Activated naive CD8-positive, alpha-beta T cell treated with anti-CD3 and anti-CD28 coated beads, Interleukin-2, amount 10 ng/mL, durations not matched to agents 7 days and 5 days (primary cell): ENCODE measurements at places on chromosomes 6 and 20. TPM values are rescaled to one million over a fixed set of nuclear protein-coding genes. Genes with fewer than 3 reads are reported as not detected.

DNA sequence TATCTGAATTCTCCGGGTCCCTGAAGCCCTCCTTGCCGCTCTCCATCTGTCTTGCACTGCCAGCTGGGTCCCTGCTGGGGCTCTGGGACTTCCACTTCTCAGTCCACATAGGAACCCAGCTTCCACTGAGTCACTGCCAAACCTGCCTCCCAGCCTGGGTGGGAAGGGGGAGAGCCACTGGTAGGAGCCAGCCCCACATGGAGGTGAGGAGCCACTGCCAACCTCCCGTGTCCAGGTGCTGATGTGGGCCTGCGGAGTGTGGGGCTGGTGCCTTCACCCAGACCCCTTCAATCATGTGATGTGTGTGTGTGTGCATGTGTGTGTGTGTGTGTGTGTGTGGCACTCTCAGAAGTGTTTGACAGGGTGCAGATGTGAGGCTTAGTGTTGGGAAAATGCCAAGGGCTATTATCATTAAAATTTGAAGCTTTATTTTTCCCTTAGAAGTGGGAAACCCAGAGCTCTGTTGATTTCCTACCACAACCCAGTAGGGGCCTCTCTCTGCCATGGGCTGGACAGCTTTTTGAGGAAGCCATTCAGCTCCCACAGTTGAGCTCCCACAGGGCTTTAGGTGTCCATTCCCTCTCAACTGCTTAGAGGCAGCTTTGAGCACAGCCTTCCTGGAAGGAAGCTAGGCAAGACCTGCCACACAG is 9.3 kb upstream of the SGK2 start:
- H3K4me3 ChIP-seq: no peak overlapping the region
- no peaks in the 10 kb centered on the region for H3K4me1 ChIP-seq
- H3K36me3 ChIP-seq: peaks cover 15% of the 10 kb centered on the region
- H3K27ac ChIP-seq: no peak overlapping the region
- no peaks in the 10 kb centered on the region for H3K27me3 ChIP-seq
- no peak for DNase-seq

- H3K4me1 ChIP-seq: peaks cover 16% of the 10 kb centered on the region
- H3K36me3 ChIP-seq: no peaks in the 10 kb centered on the region
- no peak for DNase-seq
- H3K27ac ChIP-seq: peak overlapping the region; percentile 62
- H3K4me3 ChIP-seq: peak overlapping the region; percentile 83
These were observed 2.3 kb upstream of the KIF16B start for GRCh38 chr20:16575390-16576140.

GRCh38 chr6:6657820-6658217 is 69.3 kb downstream of the LY86 start:
- no peak overlapping the region for H3K4me3 ChIP-seq
- no peaks in the 10 kb centered on the region for H3K27me3 ChIP-seq
- peaks cover 87% of the 10 kb centered on the region for H3K4me1 ChIP-seq
- DNase-seq: no peak

DNA sequence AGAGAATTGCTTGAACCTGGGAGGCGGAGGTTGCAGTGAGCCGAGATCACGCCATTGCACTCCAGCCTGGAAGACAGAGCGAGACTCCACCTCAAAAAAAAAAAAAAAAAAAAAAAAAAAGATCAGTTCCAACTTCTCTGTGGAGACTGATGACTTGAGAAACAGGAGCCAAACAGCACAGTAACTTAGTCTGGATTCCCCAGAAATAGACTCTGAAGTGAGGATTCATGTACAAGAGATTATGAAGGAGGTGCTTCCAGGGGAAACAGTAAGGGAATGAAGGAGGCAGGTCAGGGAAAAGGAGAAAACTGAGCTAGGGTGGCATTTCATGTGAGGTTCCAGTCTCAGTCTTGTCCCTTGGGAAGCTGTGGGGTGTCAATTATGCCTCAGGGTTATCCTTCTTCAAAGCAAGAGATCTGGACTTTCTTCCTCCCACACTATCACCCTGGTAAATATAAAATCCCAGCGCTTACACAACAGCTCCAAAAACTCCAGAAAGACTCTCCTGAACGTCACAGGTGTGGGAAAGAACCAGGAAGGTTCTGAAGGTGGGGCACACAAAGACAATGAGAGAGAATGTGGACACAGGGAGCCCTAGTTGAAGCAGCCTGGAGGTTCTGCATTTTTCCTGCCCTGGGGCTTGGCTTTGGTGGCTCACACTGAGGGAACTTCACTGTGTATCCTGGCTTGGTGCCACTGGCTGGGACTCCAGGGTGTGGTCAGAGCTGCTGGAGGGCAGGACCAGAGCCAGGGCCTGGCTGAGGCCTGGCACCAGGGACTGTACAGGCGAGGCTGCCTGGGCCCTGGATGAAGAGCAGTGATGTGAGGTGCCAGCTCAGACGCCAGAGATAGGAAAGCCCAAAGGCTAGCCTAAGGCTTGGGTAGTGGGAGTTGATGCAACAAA is 46.8 kb downstream of the PCNA start:
- H3K27ac ChIP-seq: no peak overlapping the region
- no peak for DNase-seq
- no peaks in the 10 kb centered on the region for H3K27me3 ChIP-seq
- no peak overlapping the region for H3K4me3 ChIP-seq
- no peaks in the 10 kb centered on the region for H3K36me3 ChIP-seq

DNA sequence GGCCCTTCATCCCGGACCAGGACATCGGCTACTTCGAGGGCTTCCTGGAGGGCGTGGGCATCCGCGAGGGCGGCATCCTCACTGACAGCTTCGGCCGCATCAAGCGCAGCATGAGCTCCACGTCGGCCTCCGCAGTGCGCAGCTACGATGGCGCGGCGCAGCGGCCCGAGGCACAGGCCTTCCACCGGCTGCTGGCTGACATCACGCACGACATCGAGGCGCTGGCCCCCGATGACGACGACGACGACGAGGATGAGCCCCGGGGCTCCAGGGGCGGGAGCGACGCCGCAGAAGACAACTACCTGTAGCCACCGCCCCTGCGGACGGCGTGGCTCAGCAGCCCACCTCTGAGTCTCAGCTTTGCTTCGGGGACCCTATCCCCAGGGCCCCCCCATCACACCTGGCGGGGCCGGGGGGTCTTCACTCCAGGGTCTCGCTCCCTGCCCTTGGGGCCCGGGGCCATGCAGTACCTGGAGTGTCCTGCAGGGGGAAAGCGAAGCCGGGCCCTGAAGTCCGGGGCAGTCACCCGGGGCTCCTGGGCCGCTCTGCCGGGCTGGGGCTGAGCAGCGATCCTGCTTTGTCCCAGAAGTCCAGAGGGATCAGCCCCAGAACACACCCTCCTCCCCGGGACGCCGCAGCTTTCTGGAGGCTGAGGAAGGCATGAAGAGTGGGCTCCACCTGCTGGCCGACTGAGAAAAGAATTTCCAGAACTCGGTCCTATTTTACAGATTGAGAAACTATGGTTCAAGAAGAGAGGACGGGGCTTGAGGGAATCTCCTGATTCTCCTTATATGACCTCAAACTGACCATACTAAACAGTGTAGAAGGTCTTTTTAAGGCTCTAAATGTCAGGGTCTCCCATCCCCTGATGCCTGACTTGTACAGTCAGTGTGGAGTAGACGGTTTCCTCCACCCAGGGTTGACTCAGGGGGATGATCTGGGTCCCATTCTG is 20.8 kb upstream of the HCK start:
- H3K36me3 ChIP-seq: no peaks in the 10 kb centered on the region
- H3K27ac ChIP-seq: no peak overlapping the region
- peaks cover 49% of the 10 kb centered on the region for H3K27me3 ChIP-seq
- H3K4me3 ChIP-seq: peak overlapping the region; percentile 45
- DNase-seq: peak; percentile 66
- no peaks in the 10 kb centered on the region for H3K4me1 ChIP-seq

- no peaks in the 10 kb centered on the region for H3K27me3 ChIP-seq
- peaks cover 63% of the 10 kb centered on the region for H3K4me1 ChIP-seq
- no peak overlapping the region for H3K27ac ChIP-seq
- no peak overlapping the region for H3K4me3 ChIP-seq
- DNase-seq: no peak
These were observed 7.4 kb downstream of the ASXL1 start for GRCh38 chr20:32365564-32365963.

DNA sequence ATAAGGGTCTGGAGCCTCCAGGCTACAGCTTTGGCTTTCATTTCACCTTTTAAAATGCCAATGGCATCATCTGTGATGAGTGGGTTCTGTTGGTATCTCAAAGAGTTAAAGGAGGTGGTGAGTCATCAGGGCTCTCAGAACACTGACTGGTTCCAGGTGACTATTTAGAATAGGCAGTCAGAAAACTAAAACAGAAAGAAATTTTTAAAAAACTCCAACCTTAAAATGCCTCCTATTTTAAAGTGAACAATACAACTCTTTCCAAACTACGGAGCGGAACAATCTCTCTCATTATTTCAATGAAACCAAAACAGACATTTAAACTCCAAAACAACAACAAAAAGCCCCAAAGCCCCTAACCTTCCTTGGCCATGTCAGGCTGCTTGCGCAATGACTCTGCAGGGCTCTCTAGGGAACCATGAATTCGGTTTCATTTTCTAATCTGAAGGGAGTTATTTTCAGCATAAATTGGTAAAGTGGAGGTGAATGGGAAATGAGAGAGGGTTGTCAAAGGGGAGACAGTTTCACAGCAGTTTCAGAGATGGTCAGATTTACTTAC is 194.9 kb downstream of the KIF6 start:
- H3K4me1 ChIP-seq: peaks cover 4% of the 10 kb centered on the region
- no peak for DNase-seq
- H3K4me3 ChIP-seq: no peak overlapping the region

DNA sequence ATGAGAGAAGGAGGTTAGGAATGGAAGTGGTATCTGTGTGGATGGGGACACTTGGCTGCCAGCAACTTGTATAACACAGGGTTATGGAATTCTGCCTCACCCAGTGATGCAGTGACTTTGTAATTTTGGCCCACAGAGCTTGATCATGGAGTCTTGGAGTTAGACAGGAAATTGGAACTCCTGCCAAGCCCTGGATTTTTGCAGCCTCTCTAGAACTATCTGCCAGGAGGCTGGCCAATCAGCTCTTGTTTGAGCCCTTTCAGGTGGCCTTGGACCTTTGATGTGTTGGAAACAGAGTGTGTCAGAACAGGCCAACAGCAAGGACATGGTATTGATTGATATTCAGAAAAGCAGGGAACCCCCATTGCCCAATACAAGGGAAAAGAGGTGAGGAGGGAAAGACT is 157.7 kb upstream of the GGTLC1 start:
- H3K27ac ChIP-seq: no peak overlapping the region
- peaks cover 15% of the 10 kb centered on the region for H3K4me1 ChIP-seq
- H3K4me3 ChIP-seq: no peak overlapping the region
- no peak for DNase-seq
- H3K27me3 ChIP-seq: peaks cover 13% of the 10 kb centered on the region
- peaks cover 2% of the 10 kb centered on the region for H3K36me3 ChIP-seq

GRCh38 chr6:130666786-130667185 is 160.4 kb upstream of the SMLR1 start:
- no peaks in the 10 kb centered on the region for H3K36me3 ChIP-seq
- DNase-seq: no peak
- no peak overlapping the region for H3K4me3 ChIP-seq
- H3K27me3 ChIP-seq: no peaks in the 10 kb centered on the region
- H3K4me1 ChIP-seq: no peaks in the 10 kb centered on the region
- H3K27ac ChIP-seq: no peak overlapping the region

Gene APMAP
- 60.7 TPM for total RNA-seq

Gene KIF3B
- 14.3 TPM for total RNA-seq

Gene SRMS
- not detected for total RNA-seq

Gene NNAT
- 0.58 TPM for total RNA-seq
